ENCODE measurements at places on chromosomes 12 and 14.

GRCh38 chr12:58583529-58583928, 336.8 kb downstream of the LRIG3 start:
- no peak for DNase-seq

GRCh38 chr14:88904864-88905263, 80.4 kb downstream of the TTC8 start:
- no peak for DNase-seq

DNA sequence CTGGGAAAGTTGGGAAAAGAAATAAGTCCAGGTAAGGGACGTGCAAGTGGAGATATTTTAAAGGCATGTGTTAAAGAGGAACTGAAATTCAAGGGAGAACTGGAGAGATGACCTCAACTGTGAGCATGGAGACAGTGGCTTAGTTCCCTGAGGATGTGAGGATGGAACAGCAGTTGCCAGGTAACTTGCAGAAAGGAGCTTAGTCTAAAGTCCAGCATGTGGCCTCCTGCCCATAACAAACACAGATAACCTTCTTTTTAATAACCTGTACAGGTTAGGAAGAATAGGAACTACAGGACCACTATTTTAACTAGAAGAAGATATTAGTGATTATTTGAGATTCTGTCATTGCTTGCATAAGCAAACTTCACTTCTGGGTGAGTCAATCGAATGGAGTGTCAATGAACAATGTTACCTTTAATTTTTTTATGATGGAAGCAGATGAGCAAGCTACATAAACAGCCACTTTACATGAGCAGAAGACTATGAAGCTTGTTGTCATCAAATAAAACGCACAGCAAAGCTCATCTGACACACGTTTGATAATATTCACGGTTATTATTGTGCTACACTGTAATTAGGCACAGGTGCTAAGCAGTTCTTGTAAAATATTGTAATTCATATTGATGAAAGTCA, 291.7 kb upstream of the DDHD1 start:
- DNase-seq, result no peak

DNA sequence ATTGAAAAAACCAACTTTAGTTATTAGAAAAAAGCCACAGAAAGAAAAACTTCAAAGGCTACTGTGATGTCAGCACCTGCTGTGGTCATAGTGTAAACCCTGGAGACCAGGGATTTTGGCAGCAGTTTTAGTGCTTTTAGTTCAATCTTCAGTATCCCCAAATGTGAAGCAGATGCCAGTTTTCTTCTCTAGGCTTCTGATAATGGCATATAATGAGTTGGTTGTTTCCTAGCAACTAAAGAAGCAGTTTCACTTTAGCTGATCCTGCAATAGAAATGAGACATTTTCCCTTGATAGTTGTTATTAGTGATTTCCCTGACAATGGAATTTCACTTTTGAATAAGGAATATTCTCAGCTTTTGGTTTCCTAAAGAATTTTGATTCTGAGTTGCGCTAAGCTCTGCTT, 131.2 kb downstream of the NUBPL start:
- DNase-seq, result no peak

DNA sequence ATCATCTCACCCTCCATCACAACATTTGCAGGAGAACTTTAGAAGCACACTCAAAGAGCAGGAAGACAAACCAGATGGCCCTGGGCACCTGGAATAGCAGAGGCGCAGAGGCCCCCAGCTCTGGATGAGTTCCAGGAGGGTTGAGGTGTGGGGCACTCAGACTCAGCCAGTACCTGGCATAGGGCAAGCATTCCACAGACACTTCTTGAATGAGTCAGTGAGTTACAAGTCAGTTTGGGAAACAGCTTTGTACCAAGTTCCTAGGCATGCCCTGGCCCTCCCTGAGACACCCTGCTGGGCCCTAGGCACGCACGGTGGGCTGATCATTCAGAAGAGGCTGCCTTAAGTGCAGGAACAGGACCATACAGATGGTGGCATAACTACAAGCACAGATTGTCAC, 54.3 kb downstream of the MAP3K9 start:
- DNase-seq, result no peak

DNA sequence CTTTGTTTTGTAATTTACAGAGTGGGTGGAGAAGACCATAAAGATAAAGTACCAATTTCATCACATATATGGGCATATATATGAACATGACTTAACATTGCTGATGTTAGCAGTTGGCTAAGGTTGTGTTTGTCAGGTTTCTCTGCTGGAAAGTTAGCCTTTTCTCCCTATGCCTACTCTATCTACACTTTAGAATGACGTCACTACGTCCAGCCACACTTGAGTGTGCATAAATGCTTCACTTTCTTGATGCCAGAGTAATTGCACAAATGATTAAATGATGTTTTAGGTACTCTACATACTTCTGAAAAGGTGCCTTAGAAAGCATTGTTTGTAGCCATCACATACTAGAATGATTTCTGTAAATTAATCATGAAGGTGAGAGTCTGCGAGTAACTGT, 759.2 kb upstream of the MGAT4C start:
- DNase-seq, result no peak

DNA sequence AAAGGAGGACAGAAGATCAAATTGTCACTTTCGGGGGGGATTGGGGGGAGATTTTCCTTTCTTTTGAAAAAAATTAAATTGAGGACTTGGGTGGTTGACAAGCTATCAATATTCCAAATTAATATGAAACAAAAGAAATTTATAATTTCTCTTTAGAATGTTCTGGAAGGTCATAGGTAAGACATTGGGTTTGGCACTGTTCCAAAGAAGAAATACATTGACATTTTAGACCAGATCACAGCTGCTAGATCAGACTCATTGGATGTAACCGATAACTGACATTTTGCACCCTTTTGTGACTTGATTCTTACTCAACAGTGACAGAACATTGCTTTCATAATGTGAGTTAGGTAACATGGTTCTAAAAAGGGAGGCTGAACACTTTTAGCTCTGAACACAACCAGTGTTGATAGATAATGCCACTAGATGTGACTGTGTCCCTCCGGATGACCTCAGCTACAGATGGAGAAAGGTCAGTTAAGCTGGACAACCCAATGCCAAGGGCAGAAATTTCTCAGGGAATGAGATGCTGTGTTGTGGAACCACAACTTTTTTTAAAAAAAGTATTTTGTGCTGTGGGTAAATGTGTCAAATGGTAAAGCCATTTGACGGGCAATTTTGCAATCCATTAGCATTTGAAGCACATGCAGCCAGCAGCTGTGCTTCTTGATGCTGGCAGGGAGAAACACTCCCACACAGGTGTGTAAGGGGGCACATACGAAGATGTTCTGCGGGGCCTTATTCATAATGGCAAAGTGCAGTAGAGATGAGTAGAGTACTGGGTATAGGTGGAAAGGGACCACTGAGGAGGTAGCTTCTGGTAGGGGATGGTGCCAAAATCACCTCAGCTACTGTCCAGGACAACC, 62.9 kb downstream of the RFX4 start:
- no peak for DNase-seq
